H9 (cell line): ENCODE measurements at places on chromosomes 1 and 21. TPM values are rescaled to one million over a fixed set of nuclear protein-coding genes. Genes with fewer than 3 reads are reported as not detected.

The CYP4A11 gene
- total RNA-seq: not detected in 2 replicates

The AUNIP gene
- total RNA-seq: 22.0 and 22.2 TPM in 2 replicates

The PDE4B gene
- total RNA-seq: 18.6 and 19.8 TPM in 2 replicates

The MCM3AP gene
- 113 and 124 TPM in 2 replicates for total RNA-seq

The CRYBG2 gene
- 11.8 and 12.8 TPM in 2 replicates for total RNA-seq

The RHD gene
- total RNA-seq: 1.3 and 1.6 TPM in 2 replicates

The ACKR1 gene
- 0.26 and 0.39 TPM in 2 replicates for total RNA-seq

The TTC24 gene
- 0.26 TPM in 1 of 2 replicates, not detected in the other for total RNA-seq

The TBX19 gene
- 0.37 and 0.48 TPM in 2 replicates for total RNA-seq

The IL6R gene
- 1.7 and 2.8 TPM in 2 replicates for total RNA-seq

The RASAL2 gene
- 22.2 and 22.3 TPM in 2 replicates for total RNA-seq

GRCh38 chr1:80882553-80882952 lies 918.2 kb upstream of the ADGRL2 start:
- H3K4me3 ChIP-seq: no peak overlapping the region
- DNase-seq: no peak
- no peaks in the 10 kb centered on the region for H3K4me1 ChIP-seq
- H3K27ac ChIP-seq: no peak overlapping the region
- no peaks in the 10 kb centered on the region; the same call in 2 of the 3 replicates for H3K36me3 ChIP-seq
- H3K27me3 ChIP-seq: no peaks in the 10 kb centered on the region

- H3K27ac ChIP-seq: no peak overlapping the region
- H3K4me1 ChIP-seq: no peaks in the 10 kb centered on the region
- no peak overlapping the region for H3K4me3 ChIP-seq
- no peaks in the 10 kb centered on the region for H3K27me3 ChIP-seq
- no peak for DNase-seq
- no peaks in the 10 kb centered on the region for H3K36me3 ChIP-seq
These were observed 113.0 kb upstream of the NR5A2 start for GRCh38 chr1:199914546-199914945.

GRCh38 chr21:30227128-30227527 lies 11.2 kb upstream of the CLDN8 start:
- H3K36me3 ChIP-seq: peaks cover 3% of the 10 kb centered on the region; the same call in 1 of the 3 replicates
- H3K4me1 ChIP-seq: no peaks in the 10 kb centered on the region
- H3K27ac ChIP-seq: no peak overlapping the region
- H3K4me3 ChIP-seq: no peak overlapping the region
- H3K27me3 ChIP-seq: no peaks in the 10 kb centered on the region

DNA sequence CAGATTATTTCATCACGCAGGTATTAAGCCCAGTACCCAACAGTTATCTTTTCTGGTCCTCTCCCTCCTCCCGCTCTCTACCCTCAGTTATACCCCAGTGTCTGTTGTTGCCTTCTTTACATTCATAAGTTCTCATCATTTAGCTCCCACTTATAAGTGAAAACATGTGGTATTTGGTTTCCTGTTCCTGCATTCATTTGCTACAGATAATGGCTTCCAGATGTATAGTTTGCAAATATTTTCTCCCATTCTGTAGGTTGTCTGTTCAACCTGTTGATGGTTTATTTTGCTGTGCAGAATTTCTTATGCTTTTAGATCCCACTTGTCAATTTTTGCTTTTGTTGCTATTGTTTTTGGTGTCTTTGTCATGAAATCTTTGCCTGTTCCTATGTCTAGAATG lies 21.1 kb upstream of the KCNH1 start:
- no peaks in the 10 kb centered on the region for H3K4me1 ChIP-seq
- H3K36me3 ChIP-seq: peaks cover 18% of the 10 kb centered on the region
- H3K4me3 ChIP-seq: no peak overlapping the region
- no peak overlapping the region for H3K27ac ChIP-seq
- no peak for DNase-seq

GRCh38 chr1:94543001-94543400 lies 1.4 kb upstream of the F3 start:
- H3K4me3 ChIP-seq: peak overlapping the region; percentile 84
- H3K4me1 ChIP-seq: no peaks in the 10 kb centered on the region
- no peak overlapping the region for H3K27ac ChIP-seq
- DNase-seq: no peak
- no peaks in the 10 kb centered on the region; the same call in 2 of the 3 replicates for H3K36me3 ChIP-seq
- no peaks in the 10 kb centered on the region; the same call in 1 of the 2 replicates for H3K27me3 ChIP-seq

DNA sequence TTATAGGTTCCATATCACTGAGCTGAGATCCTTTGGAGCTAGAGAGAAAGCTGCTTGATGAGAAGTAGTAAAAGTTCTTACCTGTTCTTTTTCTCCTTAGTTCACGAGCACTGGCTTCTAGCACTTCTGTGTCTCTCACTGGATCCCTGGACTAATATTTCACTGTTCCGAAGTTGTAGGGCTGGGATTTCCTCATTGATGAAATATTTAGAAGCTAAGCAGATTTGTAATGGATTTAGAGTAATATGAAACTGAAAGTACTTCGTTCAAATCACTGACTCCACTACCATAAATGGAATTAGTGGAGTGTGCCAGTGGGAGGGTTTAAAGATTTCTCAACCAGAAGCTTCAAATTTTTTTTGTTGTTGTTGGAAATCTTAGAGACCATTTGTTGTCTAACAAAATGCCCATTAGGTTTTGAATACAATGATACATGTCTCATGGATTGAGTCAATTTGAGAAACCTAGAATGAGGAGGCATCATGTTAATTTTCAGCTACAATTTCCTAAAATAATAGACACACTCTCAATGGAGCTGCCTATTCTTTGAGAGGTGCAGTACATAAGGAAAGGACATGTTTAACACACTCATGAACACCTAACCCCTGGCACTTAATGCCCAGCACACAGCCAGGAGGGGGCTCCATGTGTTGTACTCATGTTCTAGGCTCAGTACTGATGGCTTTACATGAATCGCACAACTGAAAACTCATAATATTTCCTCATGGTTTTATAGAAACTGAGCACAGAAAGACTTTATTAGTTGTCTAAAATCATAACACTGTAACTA lies at the start of gene GBP1:
Gene GBP1 (minus strand): TSS at position 130 of the 790 bp plus-strand sequence. CDS start 1,974 bp downstream, outside the sequence.
- DNase-seq: no peak
- H3K4me3 ChIP-seq: no peak within 1 kb of the TSS
- H3K4me1 ChIP-seq: no peaks in the 10 kb centered on the region
- no peaks in the 10 kb centered on the region for H3K36me3 ChIP-seq

DNA sequence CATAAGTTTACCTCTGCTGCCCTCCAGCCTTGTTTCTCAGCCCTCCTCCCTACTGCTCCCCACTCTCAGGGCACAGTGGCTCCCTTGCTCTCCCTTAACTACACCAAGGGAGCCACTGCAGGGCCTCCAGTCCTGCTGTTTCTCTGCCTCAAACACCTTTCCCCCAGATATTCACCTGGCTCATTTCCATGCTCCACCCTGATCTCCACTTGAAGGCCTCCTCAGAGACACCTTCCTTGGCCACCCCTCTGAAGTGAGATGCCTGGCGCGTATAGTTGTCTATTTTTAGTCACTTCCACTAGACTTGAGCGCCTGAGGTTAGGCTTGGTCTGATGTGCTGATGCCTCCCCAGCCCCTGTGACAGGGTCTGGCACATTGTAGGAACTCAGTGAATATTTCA lies 34.9 kb downstream of the SEC16B start:
- H3K4me1 ChIP-seq: no peaks in the 10 kb centered on the region
- DNase-seq: no peak
- no peak overlapping the region for H3K4me3 ChIP-seq
- H3K27me3 ChIP-seq: no peaks in the 10 kb centered on the region
- no peak overlapping the region for H3K27ac ChIP-seq

DNA sequence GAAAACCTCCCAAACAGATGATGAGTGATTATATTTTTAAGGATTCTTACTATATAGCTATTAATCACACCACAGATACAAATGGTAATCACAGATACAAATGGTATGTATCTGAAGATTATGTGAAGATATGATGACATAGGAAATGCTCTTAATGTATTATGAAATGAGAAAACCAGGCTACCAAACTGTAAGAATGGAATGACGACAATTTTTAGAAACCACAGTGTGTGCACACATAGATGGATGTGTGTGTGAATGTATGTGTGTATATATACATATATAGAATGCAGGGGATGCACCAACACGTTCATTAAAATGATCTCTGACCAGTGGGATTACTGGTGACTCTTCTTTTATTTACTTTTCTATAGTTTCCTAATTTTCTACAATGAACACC lies 21.5 kb upstream of the ENAH start:
- no peak overlapping the region for H3K4me3 ChIP-seq
- no peaks in the 10 kb centered on the region for H3K27me3 ChIP-seq
- H3K36me3 ChIP-seq: no peaks in the 10 kb centered on the region
- no peaks in the 10 kb centered on the region; the same call in 1 of the 2 replicates for H3K4me1 ChIP-seq
- DNase-seq: no peak
- H3K27ac ChIP-seq: no peak overlapping the region

DNA sequence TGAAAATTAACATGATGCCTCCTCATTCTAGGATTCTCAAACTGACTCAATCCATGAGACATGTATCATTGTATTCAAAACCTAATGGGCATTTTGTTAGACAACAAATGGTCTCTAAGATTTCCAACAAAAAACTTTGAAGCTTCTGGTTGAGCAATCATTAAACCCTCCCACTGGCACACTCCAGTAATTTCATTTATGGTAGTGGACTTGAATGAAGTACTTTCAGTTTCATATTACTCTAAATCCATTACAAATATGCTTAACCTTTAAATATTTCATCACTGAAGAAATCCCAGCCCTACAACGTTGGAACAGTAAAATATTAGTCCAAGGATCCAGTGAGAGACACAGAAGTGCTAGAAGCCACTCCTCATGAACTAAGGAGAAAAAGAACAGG lies 43.5 kb downstream of the GBP6 start:
- no peaks in the 10 kb centered on the region for H3K27me3 ChIP-seq
- no peaks in the 10 kb centered on the region for H3K4me1 ChIP-seq
- H3K27ac ChIP-seq: no peak overlapping the region
- no peak overlapping the region for H3K4me3 ChIP-seq
- DNase-seq: no peak

GRCh38 chr1:7768583-7768982 lies 2.5 kb upstream of the VAMP3 start:
- no peak for DNase-seq
- H3K36me3 ChIP-seq: peaks cover 14% of the 10 kb centered on the region
- H3K4me1 ChIP-seq: peaks cover 3% of the 10 kb centered on the region; the same call in 1 of the 2 replicates
- no peak overlapping the region for H3K27ac ChIP-seq
- H3K27me3 ChIP-seq: no peaks in the 10 kb centered on the region

GRCh38 chr1:110465038-110465813 lies 14.3 kb downstream of the PROK1 start:
- DNase-seq: peak; percentile 45
- H3K4me1 ChIP-seq: no peaks in the 10 kb centered on the region
- no peaks in the 10 kb centered on the region for H3K27me3 ChIP-seq
- H3K4me3 ChIP-seq: no peak overlapping the region

- H3K36me3 ChIP-seq: no peaks in the 10 kb centered on the region
- no peak for DNase-seq
- no peak overlapping the region for H3K4me3 ChIP-seq
- no peaks in the 10 kb centered on the region for H3K27me3 ChIP-seq
- no peak overlapping the region for H3K27ac ChIP-seq
These were observed 305.9 kb upstream of the PROX1 start for GRCh38 chr1:213681788-213682340.

DNA sequence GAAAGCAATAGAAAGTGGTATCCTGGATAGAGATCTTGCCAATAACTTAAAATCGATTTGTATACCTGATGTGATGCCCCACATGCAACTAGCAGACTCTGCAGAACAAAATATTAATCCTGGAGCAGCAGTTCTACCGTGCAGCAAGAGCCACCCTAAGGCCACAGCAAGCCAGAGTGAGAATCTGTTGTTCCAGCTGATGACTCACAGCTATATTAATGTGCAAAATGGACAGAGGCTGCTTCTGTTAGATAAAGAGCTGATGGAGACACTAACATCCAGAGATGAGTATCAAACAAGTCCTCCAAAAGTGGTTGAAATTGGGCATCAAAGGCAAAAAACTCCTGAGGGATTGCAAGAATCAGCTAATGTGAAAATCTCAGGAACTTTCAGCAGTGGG lies 127.8 kb downstream of the MACF1 start:
- no peak for DNase-seq
- H3K36me3 ChIP-seq: peaks cover 11% of the 10 kb centered on the region; the same call in 2 of the 3 replicates
- H3K4me3 ChIP-seq: no peak overlapping the region
- H3K4me1 ChIP-seq: no peaks in the 10 kb centered on the region

DNA sequence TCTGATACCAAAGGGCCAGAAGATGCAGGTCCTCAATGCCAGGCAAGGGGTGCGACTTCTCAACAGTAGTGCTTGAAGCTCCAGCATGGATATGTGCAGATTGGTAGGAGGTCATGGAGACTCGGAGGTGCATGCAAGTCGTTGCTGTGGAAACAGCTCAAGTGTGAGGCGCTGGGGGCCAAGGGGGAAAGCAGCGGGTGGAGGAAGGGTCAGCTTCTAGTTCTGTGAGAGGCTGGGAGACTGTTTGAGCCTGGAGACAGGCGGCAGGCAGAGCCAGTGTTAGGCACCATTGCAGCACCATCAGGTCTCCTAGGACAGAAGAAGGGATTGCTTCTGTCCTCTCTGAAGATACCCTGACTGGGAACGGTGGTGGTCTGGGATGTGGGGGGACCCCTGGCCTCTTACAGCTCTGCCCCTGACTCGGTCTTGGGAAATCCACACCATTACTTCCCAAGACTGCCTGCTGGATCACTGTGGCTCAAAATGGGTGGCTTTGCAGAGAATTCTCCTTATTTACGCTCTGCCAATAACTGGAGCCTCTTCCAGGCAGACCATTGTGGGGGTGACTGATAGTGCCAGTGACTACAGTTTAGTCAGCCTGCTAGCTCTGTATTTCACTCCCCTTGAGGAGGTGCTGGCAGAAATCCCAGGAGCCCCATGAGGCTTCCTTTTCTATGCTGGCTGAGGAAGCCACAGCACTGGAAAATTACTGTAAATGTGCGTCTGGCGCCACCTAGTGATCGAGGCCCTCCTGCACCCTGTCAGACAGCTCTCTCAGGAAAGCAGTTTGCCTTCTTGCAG lies 46.3 kb upstream of the VANGL1 start:
- no peaks in the 10 kb centered on the region for H3K4me1 ChIP-seq
- H3K4me3 ChIP-seq: no peak overlapping the region
- peaks cover 5% of the 10 kb centered on the region; the same call in 1 of the 2 replicates for H3K36me3 ChIP-seq

GRCh38 chr1:158016651-158017335 lies 23.3 kb downstream of the KIRREL1 start:
- no peak for DNase-seq
- H3K27ac ChIP-seq: no peak overlapping the region
- no peaks in the 10 kb centered on the region for H3K27me3 ChIP-seq
- no peaks in the 10 kb centered on the region for H3K36me3 ChIP-seq
- H3K4me3 ChIP-seq: no peak overlapping the region

- no peak overlapping the region for H3K4me3 ChIP-seq
- DNase-seq: no peak
- peaks cover 5% of the 10 kb centered on the region for H3K4me1 ChIP-seq
- no peaks in the 10 kb centered on the region for H3K27me3 ChIP-seq
- no peak overlapping the region for H3K27ac ChIP-seq
These were observed 116.4 kb downstream of the TBX19 start for GRCh38 chr1:168396940-168397684.

GRCh38 chr1:245715970-245716369 lies 561.2 kb downstream of the KIF26B start:
- no peak overlapping the region for H3K4me3 ChIP-seq
- H3K27ac ChIP-seq: no peak overlapping the region
- no peaks in the 10 kb centered on the region for H3K36me3 ChIP-seq
- no peaks in the 10 kb centered on the region for H3K4me1 ChIP-seq
- H3K27me3 ChIP-seq: no peaks in the 10 kb centered on the region

GRCh38 chr1:207181847-207182246 lies 77.8 kb downstream of the C4BPA start:
- no peaks in the 10 kb centered on the region for H3K36me3 ChIP-seq
- no peak overlapping the region for H3K27ac ChIP-seq
- no peak overlapping the region for H3K4me3 ChIP-seq
- DNase-seq: no peak
- H3K27me3 ChIP-seq: no peaks in the 10 kb centered on the region
